NCI-H1417 (cell line): ENCODE measurements at places on chromosomes 12 and 14.

- no peak for DNase-seq
Observed at GRCh38 chr12:112988224-112988623, 9.9 kb downstream of the OAS2 start.

DNA sequence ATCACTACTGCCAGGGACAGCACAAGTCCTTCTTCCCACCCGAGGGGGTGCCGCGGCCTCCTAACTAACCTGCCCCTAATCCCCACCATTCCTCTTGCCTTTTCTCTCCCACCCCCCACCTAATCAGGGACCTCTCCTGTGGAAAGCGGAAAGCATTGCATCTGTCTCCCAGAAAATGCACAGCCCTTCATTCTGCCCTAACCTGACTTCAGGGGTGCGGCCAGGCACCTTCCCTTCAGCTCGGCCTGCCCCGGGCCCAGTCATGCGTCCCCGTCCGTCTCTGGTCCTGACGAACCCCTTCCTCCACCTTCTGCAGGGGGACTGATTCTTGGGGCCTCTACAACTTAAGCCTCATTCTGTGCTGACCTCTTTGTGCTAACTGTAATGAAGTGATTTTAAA, 43.9 kb upstream of the TRAF3 start:
- no peak for DNase-seq

GRCh38 chr12:75192196-75192595, 17.4 kb downstream of the KCNC2 start:
- no peak for DNase-seq

GRCh38 chr14:21405097-21405496, 21.3 kb upstream of the SUPT16H start:
- no peak for DNase-seq

- no peak for DNase-seq
Observed at GRCh38 chr14:28381656-28382055, 384.9 kb upstream of the FOXG1 start.

- DNase-seq = no peak
Observed at GRCh38 chr14:20904393-20905029, 13.3 kb downstream of the RNASE3 start.

DNA sequence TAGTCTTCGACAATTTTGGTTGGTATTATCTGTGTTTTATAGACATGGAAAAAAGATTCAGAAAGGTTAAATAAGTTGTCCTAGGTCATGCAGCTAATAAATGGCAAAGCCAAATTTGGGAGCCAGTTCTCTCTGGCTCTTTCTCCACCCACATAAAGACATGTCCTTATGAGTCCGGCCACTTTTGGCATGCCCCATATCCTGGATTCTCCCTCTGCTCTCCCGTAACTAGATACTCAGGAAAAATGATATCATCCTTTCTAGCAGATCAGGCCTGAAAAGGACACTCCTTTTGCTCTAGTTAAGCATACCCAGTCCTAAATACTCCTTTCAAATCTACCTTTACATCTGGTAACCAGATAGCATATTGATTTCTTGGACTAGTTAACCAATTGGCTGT, 64.4 kb downstream of the TTLL5 start:
- DNase-seq = no peak

GRCh38 chr12:5200278-5201087, 156.8 kb downstream of the KCNA5 start:
- peak; percentile 62 for DNase-seq

- DNase-seq = no peak
Observed at GRCh38 chr12:121791671-121792551, 1.6 kb downstream of the RHOF start.

DNA sequence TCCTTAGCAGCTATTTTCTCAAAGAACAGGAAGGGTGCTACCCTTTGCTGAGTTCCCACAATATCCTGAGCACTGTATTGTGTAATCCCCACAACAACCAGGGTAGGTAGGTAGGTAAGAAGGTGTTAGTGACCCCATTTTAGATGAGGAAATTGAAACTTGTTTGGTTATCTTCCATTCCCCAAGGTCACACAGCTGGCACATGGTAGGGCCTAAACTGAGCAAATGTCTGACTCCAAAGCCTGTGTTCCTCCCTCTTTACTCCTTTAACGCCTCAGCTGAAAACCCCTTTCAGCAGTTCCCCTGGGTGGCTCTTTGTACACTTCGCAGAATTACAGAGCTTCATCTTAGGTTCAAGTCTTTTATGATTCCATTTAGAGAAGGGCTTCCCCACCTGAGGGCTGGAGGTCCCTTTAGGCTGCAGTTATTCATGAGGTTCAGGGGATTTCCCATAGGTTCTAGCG, 26.5 kb upstream of the RIC8B start:
- no peak for DNase-seq

DNA sequence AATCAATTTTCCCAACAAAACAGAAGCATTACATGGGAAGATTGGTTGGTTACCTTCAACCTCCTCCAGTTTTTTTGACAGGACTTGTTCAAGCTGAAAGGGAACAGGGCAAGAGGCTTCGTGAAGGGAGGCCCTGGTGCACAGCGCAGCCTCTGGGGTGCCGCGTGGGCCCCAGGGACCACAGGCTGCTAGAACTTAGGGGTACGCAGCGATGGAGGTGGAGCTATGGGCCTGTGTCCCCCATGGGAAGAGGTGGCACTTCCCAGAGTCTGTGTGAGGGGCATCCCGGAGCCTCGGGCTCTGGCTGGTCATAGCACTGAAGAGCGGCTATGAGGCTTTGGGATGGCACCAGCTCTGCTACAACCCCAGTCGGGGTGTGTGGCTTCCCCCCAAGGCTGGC, 22.1 kb upstream of the BTBD6 start:
- no peak for DNase-seq

- DNase-seq = peak; percentile 74
Observed at GRCh38 chr14:96267336-96267735, 11.3 kb downstream of the BDKRB1 start.
